Neural progenitor cell (in vitro differentiated cells): ENCODE measurements at places on chromosomes 7 and 10. TPM values are rescaled to one million over a fixed set of nuclear protein-coding genes. Genes with fewer than 3 reads are reported as not detected.

Gene MKX
- 0.22 TPM in 1 of 2 replicates, not detected in the other for total RNA-seq

DNA sequence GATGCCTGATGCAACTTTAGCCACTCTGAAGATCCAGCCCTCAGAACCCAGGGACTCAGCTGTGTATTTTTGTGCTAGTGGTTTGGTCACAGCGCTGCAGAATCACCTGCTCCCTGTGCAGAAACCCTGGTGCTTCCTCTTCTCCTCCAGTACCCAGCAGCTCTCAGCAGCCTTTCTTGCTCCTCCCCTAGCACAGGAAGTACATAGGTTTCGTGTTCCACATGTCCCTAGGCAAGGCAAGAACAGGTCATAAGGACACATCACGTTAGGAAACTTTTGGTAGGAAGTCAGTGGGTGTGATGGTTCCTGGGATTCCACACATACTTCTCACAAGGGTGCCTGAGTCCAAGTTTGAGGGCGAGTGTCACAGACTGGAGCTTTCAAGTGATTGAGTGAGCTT, 167.9 kb upstream of the PRSS1 start:
- DNase-seq = no peak

DNA sequence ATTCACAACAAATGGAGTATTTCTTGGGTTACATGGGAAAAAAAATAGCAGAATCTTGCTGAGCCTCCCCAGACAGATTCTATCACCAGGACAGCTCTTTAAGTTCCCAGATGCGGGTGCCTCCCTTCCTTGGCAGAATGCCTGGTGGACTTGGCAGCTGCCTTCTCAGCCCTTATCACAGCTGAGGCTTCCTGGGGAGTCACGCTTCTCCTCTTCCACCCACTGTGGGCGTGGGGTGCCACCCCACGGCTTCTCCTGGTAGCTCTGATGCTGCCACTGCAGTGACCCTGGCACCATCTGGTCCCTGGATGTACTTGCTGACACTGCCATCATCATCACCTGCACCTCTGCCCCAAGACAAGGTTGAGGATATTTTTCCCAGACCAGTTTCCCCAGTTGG, 16.2 kb upstream of the NME8 start:
- no peak for DNase-seq

Gene ZNF853
- 6.2 and 8.2 TPM in 2 replicates for total RNA-seq

- no peak for DNase-seq
Observed at GRCh38 chr10:60989400-60989876, 45.5 kb upstream of the RHOBTB1 start.

DNA sequence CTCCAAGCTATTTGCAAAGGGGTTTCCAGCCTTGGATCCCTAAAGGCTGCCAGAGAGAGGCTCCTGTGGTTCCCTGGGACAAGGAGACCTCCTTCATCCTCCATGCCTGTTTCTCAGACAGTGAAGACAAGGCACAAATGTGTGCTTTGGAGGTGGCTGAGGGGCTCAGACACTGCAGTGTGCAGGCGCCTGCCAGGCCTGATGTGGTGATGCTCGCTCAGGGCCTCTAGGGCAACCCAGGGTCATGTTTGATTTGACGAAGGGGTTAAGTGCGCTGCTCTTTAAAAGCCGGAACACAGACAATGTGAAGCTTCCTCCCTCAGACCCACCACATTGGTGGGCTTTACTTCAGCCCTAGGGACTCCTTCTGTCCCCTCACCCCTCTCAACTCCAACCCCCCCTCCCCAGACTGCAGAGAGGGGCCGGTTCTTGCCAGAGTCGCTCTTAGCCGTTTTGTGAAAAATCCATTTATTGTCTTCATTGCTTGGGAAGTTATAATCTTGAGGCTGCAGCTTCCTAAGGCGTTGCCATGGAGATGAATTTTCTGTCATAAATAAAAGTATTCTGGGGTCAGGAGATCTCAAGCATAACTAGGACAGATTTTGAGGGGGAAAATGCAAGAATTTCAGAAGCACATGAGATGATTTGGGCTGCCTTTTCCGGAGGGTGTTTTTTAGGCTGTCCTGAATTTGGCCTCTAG, 35.8 kb downstream of the PDGFA start:
- DNase-seq = no peak

GRCh38 chr10:76868098-76868977, 769.3 kb downstream of the KCNMA1 start:
- DNase-seq = no peak

Gene SPDYE11
- total RNA-seq = not detected in 2 replicates

Gene ACTL6B
- not detected in 2 replicates for total RNA-seq

Gene CCDC71L
- 23.5 and 23.8 TPM in 2 replicates for total RNA-seq

DNA sequence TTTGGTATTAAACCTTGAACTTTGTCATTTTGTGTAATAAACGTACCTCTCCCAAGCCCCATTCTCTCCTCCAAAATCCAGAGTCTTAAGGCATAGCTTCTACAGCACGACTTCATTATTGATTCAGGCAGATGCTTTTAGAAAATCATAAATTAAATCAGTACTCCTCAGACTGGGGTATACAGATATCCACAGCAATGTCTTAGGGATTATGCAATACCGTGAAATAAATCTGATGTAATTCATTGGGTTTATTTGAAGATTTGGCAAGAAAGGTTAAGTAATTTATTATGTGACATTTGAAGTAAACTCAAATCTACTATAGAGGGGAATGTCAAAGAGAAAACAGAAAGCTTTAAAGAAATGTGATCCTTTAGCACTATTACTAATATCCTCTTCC, 246.1 kb upstream of the PLXDC2 start:
- no peak for DNase-seq

GRCh38 chr7:80890426-80891258, 28.2 kb downstream of the SEMA3C start:
- no peak for DNase-seq

GRCh38 chr7:127905491-127906330, 125.5 kb downstream of the LRRC4 start:
- no peak for DNase-seq

DNA sequence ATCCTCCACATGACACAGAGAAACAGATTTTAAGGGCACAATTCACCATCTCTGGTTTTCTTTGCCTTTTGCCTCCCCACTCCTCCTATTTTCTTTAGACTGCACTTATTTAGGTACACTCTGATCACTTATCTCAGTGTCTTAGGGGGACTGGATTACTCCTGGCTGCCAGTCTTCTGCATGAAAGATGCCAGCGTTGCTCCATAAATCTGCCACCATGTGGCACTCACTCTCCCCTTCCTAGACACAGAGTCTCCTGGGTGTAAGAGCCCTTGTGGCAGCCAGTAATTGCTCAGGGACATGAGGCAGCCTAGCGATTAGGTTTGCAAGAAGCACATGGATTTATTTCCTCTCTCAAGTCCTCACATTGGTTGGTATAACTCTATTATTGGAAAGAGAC, 34.5 kb upstream of the RBM20 start:
- DNase-seq = no peak

GRCh38 chr7:33107136-33108066, 1.8 kb downstream of the RP9 start:
- DNase-seq = peak; percentile 86

- DNase-seq = no peak
Observed at GRCh38 chr10:6232225-6232807, 29.6 kb downstream of the PFKFB3 start.

- DNase-seq = peak; percentile 34
Observed at GRCh38 chr10:3745521-3745920, 39.5 kb downstream of the KLF6 start.

- DNase-seq = no peak
Observed at GRCh38 chr7:95491201-95491600, 5.5 kb downstream of the ASB4 start.

Gene ADAM8
- 3.2 and 3.3 TPM in 2 replicates for total RNA-seq

- no peak for DNase-seq
Observed at GRCh38 chr7:44378744-44379143, 53.4 kb upstream of the CAMK2B start.

Gene FRMPD2
- 0.22 TPM in 1 of 2 replicates, not detected in the other for total RNA-seq

GRCh38 chr10:104327745-104328645, 10.3 kb downstream of the ITPRIP start:
- peak; percentile 91 for DNase-seq

GRCh38 chr7:98286093-98286539, 4.6 kb downstream of the BRI3 start:
- no peak for DNase-seq

DNA sequence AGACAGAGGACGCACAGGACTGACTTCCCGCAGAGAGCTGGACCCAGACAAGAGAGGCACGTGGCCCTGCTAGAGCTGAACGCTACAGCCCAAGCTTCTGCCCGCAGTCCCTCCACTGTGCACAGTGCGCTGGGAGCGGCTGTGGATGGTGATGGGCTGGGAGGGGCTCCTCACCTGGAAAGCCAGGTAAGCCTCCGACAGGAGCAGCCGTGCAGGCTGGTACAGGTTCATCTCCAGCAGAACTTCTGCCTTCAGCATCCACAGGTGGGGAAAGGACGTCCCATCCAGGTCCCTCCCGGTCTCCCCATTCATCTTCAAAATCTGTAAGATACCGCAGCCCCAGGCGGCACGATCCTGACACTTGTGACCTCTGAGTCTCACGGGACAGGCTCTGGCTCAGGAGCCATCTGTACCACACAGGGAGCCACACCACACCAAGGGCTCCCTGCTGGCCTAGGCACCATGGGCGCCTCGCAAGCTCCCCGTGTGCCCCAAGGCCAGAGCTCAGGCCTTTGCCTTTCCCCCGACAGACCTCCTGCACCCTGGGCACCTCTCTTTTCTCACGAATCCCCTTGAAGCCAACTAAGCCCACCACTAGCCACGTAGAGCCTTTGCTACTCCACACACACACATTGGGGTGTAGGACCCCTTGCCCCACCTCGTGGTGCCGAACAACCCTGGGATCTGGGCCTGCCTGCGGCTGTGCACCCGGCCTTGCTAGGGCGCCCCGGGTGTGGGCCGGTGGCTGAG, 76.3 kb downstream of the CFAP46 start:
- no peak for DNase-seq

DNA sequence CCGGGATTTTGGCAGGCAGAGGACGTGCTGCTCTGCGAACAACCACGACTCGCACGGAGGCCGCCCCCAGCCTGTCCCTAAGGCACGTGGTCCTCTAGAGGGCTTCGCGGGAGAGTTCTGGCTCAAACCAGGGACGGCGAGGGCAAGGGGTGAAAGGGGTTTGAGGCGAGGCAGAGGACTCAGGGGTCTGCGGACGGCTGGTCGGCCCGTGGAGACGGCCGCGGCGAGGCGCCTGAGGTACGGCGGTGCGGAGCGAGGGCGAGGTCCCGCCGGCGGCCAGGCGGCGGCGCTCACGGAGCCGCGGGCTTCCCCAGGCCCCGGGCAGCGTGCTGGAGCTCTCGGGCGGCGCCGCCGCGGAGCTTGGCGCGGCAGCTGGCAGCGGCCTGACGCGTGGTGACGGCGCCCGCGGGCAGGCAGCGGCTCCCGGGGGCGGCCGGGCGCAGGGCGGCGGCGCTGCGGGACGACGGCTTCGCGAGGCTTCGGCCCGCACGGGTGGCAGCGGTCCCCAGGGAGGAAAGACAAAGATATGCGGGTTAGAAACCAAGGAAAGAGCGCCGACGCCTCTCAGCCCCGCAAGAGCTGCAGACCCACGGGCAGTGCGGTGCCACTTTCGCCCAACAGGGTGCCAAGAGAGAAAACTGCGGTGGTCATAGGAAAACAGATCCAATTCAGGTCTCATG, 44.8 kb downstream of the ZNF800 start:
- peak; percentile 92 for DNase-seq

- no peak for DNase-seq
Observed at GRCh38 chr10:44102726-44103255, 282.1 kb downstream of the CXCL12 start.

GRCh38 chr7:36871863-36872262, 147.6 kb upstream of the AOAH start:
- DNase-seq = no peak

DNA sequence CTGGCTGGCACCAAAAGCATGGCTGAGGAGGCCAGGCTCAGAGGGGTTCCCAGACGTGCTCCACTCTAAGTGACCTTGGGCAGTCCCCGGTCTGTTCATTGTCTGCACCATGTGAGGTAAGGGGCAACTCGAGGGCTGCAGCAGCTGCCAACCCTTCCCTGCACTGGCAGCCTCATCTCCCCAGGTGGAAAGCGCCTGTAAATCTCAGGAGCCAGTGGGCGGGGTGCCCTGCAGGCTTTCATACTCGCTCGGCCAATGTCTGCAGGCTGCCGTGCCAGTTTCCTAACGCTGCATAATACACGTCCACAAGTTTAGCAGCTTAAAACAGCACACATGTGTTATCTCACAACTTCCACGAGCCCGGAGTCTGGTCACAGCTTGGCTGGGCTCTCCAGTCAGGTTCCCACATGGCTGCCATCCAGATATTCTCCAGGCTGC, 12.6 kb upstream of the GDF10 start:
- DNase-seq = no peak

DNA sequence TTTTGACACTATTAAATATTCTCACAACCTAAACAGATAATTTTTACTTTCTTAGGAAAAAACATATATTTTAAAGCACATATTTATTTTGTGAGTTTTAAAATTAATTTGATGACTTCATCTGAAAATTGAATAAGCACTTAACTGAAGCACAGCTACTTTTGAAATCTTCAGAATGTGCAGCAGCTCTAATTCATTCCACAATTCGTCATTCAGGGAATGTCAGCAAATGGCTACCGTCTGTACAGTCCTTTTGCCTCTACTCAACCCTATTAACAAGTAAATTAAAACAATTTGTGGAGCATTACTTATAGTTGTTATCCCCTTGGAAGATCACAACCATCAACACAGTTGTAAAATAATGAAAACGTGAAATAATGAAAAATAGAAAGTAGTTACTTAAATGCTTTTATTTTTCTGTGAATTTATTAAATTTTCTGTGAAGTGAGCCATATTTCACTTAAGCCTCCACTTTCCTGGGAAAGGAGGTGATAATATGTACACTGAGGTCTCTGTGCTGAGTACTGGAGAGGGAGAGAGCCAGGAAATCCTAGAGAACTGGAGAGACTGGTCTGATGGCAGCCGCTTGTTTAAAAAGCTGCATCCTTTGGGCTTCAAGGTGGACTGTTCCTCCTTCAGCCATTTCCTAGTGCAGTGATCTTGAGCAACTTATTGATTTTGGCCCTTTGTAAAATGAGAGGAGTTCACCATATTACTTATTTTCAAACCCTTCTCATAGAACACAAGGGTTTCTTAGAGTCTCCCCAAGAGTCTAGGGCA, 70.6 kb downstream of the REEP3 start:
- DNase-seq = no peak

Gene LRRD1
- total RNA-seq = not detected in 2 replicates

- DNase-seq = no peak
Observed at GRCh38 chr10:43200538-43201390, 62.5 kb downstream of the CSGALNACT2 start.

DNA sequence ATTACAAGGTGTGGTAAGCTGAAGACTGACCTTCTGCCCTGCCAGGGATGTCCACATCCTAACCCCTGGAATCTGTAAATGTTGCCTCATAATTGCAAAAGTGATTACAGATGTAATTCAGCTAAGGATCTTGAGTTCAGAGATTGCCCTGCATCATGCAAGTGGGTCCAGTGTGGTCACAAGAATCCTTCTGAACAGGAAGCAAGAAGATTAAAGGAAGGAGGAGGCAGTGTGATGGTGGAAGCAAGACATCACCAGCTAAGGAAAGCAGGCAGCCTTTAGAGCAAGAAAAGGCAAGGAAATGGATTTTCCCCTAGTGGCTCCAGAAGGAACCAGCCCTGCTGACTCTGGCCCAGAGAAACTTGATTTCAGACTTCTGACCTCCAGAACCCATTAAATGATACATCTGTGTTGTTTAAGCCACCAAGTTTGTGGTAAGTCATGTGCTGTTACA, 78.1 kb downstream of the USP6NL start:
- peak; percentile 34 for DNase-seq

GRCh38 chr7:148884049-148884298, at the start of gene EZH2:
TSS of gene EZH2 (minus strand) at chr7:148884291. CDS start at chr7:148847298, 36,993 bp downstream.
- no peak for DNase-seq

Gene NRF1
- total RNA-seq = 22.9 and 24.3 TPM in 2 replicates

GRCh38 chr7:47327698-47328391, 254.1 kb downstream of the TNS3 start:
- DNase-seq = peak; percentile 93

GRCh38 chr10:91788527-91788926, 9.7 kb upstream of the TNKS2 start:
- DNase-seq = no peak
